ENCODE measurements at places on chromosomes 11 and 22.

DNA sequence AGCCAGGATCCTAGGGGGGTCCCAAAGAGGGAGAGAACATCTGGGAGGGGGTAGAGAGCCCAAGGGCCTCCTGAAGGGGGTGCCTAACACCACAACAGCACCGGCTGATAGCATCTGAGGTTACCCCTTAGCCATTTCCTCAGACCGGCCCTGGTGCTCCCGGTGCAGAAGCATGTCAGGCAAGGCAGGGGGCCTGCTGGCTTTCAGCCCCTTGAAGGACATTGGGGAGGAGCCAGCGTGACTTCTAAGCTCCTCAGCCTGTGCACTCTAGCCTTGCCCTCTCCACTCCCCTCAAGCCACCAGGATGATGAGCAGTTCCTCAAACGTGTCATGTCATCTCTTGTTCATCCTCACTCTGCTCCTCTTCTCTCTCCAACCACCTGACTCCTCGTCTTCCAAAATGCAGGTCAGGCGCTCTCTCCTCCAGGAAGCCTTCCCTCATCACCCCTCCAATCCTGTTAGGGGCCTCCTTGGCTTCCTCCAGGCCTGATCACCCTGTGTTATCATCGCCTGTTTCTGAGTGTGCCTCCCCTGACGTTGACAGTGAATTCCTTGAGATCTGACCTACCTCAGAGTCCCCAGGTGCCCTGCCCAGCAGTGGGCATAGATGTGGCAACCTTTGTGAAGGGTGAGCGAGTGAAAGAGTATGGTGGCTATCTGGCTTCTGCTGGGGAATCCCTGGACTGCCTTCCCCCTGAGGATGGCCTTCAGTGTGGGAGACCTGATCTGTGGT, 6.1 kb downstream of the P2RY2 start:
- DNase-seq: no peak

- peak; percentile 23 for DNase-seq
Observed at GRCh38 chr11:63670433-63671321, 499 bp downstream of the ATL3 start.

DNA sequence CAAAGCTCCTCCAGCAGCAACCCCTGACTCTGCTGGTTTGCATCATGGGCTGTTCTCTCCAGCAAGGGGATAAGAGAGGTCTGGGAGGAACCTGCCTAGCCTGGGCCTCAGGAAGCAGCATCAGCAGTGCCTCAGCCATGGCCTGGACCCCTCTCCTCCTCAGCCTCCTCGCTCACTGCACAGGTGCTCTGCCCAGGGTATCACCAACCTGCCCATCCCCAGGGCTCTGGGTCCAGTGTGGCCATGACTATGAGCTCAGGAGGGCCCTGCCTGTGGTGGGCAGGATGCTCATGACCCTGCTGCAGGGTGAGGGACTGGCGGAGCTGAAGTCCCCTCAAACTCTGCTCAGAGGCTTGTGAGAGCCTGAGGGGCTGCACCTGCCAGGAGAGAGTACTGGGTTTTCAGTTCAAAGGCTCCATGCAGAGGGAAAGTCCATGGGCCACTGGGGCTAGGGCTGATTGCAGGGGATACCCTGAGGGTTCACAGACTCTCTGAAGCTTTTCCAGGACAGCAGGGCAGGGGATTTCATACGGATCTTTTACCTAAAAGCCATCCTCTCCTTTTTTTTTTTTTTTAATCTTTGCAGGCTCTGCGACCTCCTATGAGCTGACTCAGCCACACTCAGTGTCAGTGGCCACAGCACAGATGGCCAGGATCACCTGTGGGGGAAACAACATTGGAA, 115.8 kb upstream of the IGLL5 start:
- no peak for DNase-seq

- DNase-seq: no peak
Observed at GRCh38 chr22:33897448-33897835, 22.8 kb downstream of the LARGE1 start.

GRCh38 chr22:27930331-27931060, 11.4 kb upstream of the PITPNB start:
- DNase-seq: no peak

- DNase-seq: no peak
Observed at GRCh38 chr11:97202613-97203292, 812.9 kb downstream of the JRKL start.

DNA sequence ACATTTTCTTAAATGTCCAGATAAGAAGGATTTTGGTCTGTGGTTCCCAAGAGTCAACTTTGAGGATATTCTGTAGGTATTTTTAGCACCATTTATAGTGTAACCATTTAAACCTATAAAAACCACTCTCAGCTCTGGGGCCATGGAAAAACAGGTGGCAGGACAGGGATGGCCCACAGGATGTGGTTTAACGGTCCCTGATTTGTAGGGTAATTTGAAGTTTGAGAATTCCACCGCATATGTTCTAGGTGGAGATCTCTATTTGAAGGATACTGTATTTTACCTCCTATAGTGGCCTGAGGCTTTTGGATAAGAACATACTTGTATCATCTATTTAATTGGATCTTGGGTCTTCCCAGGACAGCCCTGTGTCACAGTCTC, 62.4 kb upstream of the IGLL5 start:
- DNase-seq: no peak

DNA sequence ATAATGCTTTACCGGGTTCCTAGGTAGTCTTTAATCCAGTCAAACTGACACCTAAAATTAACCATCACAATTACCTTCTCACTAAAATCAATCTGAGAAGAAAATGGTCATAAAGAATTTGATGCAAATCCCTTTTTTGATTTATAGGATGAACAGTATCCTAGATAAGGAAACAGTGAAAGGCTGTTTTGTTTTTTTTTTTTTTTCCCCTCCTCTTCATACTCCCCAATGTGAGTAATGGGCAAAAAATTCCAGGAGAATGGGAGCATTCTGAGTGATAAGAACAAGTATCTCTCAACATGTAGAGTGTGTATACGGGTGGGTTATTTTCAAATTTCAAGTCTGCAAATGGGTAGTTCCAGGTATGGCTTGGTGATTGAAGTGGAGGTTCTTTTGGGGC, 28.4 kb downstream of the GRAMD1B start:
- no peak for DNase-seq

DNA sequence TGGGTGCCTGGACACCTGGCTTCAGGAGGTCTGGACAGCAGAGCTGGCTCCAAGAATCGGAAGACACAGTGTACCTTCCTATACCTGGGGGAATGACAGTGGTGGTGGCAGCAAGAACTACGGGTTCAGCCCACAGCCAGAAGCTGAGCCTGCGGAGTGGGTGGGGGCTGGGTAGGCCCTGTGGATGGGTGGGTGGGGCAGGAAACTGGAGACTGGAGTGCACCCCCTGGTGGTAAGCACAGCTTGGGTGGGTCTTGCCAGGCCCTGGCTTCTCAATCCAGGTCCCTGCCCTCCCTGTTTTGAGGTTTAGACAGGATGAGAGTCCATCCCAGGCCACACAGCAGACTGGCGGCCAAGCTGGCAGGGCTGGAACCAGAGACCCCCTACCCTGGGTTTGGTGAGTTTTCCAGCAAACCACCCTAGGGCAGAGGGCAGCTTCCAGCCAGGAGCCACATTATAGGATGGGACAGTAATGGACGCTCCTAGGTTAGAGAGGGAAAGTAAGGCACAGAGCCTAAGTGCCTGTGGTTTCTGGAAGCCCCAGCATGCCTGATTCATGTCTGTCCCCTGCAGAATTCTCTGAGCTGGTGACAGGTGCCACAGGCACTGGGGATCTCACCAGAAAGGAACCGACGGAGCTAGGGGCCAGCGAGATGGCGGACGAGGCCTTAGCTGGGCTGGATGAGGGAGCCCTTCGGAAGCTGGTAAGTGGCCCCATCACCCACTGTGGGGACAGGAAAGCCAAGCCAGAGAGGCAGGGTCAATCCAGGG, 1.7 kb downstream of the SMTN start:
- peak; percentile 58 for DNase-seq

DNA sequence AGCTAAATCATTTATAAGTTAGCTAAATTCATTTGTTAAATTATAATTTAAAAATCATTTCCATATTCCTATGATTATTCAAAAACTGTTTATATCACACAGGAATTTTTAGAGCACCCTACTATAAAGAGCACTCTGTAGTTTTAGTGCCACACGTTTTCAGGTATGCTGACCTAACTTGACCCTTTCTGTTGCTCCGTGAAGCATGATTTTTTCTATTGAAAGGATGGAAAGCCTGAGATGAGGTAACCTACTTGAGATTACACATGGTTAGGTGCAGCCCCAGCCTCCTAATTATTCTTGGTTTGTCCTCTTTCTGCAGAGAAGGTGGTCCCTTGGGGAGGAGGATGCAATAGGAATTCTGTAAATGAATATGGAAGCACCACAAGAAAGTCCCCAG, 72.6 kb downstream of the PPFIBP2 start:
- no peak for DNase-seq

GRCh38 chr11:16985297-16985696, 28.9 kb downstream of the PLEKHA7 start:
- no peak for DNase-seq

DNA sequence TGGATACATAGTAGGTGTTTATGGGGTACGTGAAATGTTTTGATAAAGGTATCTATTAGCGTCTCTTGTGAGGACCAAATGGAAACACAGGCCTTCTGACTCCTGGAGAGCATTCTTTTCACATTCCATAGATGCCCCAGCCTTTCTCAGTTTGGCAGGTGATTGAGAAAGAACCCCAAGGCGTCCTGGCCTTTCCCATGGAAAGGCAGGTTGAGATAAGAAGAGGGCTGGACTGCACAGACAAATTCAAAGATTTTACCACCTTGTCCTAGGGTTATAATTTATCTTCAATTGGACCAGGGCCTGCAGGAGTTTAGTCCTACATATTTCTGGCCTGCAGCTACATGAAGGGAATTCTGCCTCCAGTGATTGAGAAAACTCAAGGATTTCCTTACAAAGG, 661 bp upstream of the OLFML1 start:
- DNase-seq: no peak

DNA sequence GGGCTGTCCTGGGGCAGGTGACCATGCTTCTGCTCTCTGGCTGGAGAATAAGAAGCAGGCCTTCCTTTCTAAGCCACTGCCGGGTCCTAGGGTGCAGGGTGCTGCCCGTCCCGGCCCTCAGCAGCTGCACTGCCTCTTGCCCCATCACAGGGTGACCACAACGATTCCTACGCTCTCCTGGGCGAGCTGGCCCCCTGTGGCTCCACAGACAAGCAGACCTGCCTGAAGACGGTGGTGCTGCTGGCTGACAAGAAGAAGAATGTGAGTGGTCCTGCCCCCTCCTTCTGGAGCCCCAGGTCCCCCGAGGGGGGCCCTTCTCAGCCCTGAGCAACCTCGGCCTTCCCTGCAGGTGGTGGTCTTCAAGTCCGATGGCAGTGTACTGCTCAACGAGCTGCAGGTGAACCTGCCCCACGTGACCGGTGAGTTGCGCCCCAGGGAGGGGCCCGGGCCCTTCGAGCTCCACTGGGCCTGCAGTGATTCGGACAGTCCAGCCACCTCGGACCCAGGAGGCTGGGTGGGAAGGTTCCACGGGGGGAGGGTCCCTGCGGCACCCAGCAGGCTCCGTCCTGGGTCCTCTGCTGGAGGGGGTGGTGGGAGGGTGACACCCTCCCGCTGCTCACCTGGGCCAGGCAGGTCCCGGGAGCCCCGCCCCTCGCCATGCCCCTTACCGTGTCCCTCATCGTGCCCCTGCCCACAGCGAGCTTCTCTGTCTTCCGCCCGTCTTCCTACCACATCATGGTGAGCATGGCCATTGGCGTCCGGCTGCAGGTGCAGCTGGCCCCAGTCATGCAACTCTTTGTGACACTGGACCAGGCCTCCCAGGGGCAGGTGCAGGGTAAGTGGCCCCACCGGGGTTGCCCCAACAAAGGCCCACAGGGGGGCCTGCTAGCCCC, 8.3 kb downstream of the MUC2 start:
- DNase-seq: no peak

- DNase-seq: no peak
Observed at GRCh38 chr11:562046-562645, 1.4 kb downstream of the RASSF7 start.

GRCh38 chr11:73155102-73155501, 13.0 kb upstream of the FCHSD2 start:
- no peak for DNase-seq

DNA sequence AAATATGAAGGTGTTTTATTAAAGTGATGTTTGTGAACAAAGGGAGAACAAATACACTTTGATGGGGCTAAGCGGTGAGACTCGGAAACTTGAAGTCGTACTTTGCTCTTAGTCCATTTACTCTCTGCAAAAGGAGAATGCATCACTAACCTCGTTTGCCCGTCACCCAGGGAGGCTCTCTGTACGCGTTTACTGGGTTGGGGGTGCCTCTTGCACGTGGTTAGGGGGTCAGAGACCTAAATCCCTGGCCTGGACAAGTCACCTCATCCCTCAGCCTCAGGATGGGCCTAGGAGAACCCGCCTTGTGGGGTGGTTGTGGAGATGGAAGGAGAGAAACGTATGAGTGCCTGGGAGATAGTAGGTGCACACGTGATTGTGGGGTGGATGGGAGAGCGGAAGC, 803 bp upstream of the IFT27 start:
- no peak for DNase-seq

GRCh38 chr22:37051391-37052385, at the start of gene KCTD17:
Gene KCTD17, plus strand, starts transcription at chr22:37051742. Its CDS starts 19 bp downstream, at chr22:37051761.
- peak; percentile 79 for DNase-seq

DNA sequence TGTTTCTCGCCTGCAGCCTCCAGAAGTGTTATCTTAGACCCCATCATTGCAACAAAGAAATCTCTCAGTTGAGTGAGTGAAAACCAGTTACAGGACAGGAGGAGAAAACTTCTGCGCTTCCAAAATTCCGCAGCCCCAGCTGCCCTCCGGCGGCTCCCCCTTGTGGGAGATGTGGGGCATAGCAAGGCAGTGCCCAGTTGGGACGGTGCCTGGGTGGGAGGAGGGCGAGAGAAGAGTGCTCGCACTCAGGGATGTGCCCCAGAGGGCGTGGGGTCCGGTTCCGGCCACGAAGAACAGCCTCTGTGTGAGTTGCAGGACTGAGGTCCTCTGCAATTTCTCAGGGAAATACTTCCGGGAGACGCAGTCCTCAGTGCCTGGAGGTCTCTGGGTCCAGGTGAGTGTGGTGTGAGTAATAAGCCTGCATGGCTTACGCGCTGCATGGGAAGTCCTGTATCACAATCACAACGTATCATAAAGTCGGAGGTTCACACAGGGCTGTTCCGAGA, 87.0 kb upstream of the BLID start:
- DNase-seq: peak; percentile 20

DNA sequence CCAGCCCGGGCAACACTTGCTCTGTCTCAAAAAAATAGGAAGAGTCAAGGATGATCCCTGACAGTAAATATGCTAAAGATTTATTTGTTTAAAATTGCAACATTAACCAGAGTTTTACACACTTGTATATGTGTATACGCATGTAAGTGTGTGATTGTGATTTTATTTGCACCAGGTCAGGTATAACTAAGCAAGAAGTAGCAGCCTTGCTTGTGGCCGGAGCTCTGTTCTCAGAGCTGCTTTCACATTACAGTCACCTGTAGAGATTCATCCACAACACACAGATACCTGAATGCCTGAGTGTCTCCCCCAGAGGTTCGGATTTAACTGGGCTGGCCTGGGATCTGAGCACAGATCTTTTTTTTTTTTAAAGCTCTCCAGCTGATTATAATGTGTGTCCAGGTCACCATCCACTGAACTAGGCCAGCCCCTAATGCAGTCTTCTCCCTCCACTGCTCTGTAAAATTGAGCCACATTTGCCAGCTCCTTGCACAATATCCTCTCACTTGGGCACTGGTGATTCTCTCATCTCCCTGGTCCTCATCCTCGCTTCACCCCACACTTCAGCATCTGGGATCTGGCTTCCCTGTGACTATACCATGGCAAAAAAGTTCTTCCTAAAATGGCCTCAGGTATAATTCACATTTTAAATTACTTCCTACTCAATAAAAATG, 48.3 kb downstream of the LIF start:
- no peak for DNase-seq

GRCh38 chr11:119942583-119943297, 195.2 kb downstream of the TRIM29 start:
- DNase-seq: no peak

All from stimulated activated CD4-positive, alpha-beta T cell treated with anti-CD3 and anti-CD28 coated beads, Interleukin-12 subunit alpha, Interleukin-12 subunit beta, amount 100 ng/mL, for 4 hours (primary cell).